ENCODE measurements at places on chromosomes 13 and 19.

DNA sequence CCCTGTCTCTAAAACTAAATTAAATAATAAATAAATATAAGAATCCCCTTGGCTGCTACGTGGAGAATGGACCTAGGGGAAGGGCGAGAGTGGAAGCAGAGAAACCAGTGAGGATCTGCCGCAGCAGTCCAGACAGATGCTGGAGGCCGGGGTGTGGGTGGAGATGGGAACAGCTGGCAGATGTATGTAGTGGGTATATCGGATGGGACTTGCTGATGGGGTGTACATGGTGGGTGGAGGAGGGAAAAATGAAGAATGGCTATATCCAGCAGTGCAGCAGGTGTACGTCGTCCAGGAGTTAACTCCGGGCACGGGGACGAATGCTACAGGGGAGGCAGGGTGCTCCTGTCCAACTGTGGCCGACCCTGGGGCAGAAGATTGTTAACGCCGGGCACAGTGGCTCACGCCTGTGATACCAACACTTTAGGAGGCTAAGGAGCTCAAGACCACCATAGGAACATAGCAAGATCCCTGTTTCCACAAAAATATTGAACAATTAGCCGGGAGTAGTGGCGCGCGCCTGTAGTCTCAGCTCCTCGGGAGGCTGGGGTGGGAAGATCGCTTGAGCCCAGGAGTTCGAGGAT is 654 bp downstream of the CEP89 start:
- DNase-seq: no peak

DNA sequence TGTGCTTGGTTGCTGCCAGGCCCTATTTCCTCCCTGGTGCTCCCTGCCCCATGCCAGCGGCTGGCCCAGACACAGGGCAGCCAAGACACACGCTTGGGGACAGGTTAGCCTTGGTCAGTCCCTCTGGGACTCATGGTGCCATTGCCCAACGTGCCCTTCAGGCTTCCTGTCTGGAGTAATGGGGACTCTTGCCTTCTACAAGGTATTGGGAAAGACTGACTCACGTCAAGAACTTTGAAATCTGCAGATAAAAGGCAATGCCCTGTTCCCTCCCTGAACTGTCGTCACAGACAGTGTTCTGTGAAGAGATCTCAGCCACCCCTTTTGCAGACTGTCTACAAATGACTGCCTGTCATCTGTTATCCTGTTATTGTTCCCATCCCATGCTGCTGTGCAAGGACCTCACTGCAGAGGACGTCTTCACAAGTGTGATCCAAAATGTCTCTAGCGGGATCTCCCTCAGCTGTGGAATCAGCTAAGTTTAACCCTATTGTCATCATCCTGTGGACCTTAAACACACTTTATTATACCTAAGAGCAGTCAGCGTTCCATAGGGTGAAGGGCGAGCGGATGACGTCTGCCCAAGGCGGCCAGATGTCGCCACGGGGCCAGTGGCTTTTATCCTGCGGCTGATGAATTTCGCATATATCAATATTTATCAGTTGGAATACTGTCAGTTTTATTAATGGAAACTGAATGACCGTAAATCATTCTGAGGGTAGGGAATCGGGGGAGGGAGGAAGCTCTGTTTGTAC is 59.0 kb downstream of the GSX1 start:
- no peak for DNase-seq

- no peak for DNase-seq
Observed at GRCh38 chr19:5774921-5775320, 9.6 kb downstream of the PRR22 start.

GRCh38 chr13:46536341-46536740 is 16.6 kb upstream of the LRCH1 start:
- DNase-seq: no peak

DNA sequence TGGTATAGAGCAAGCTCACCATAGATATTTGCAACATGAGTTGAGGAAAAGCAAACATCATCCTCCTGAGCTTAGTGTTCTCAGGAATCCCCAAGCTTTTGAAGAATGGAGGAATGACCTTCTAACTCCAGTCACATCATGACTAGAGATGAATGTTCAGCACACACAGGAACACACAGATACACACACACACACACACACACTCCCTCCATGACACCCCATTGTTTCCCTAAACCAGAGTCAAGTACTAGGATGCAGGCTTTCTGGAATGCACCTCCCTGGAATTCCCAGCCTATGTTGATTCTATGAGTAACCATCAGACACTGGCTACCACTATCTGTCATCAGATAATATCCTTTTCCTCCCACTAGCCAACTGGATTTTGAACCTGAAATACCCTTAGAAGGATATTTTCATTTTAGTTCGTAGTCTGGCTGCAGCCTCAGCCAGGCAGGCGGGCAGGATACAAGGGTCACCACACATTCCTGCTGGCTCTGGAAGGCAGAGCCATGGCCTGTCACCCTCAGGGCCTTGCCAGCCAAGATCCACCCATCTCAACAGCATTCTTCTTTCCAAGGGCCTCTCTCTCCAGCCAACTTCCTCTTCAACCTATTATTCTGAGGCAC is 162.4 kb downstream of the FOXO1 start:
- DNase-seq: no peak

DNA sequence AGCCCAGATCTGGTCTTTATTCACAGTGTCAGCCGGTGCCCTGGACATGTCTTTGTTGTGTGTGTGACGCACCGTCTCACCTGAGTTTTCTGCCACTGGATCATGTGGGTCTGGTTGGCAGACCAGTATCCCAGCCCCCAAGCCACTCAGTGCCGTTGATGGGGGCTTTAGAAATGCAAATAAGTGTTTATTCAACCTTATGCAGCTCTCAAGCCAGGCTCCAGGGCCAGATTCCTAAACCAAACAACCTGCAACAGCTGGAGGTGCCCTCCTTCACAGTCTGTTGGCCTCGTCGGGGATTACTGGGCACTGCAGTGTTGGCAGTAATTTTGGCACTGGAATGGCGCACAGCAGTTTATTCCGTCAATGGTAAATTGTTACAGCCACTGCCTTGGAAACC is 21.6 kb downstream of the FAM124A start:
- no peak for DNase-seq
